Nucleus accumbens (tissue), 56 donors: ENCODE measurements at places on chromosomes 1 and 21.
A peak's percentile ranks its signal among the peaks of the same experiment; 100 is the strongest.

DNA sequence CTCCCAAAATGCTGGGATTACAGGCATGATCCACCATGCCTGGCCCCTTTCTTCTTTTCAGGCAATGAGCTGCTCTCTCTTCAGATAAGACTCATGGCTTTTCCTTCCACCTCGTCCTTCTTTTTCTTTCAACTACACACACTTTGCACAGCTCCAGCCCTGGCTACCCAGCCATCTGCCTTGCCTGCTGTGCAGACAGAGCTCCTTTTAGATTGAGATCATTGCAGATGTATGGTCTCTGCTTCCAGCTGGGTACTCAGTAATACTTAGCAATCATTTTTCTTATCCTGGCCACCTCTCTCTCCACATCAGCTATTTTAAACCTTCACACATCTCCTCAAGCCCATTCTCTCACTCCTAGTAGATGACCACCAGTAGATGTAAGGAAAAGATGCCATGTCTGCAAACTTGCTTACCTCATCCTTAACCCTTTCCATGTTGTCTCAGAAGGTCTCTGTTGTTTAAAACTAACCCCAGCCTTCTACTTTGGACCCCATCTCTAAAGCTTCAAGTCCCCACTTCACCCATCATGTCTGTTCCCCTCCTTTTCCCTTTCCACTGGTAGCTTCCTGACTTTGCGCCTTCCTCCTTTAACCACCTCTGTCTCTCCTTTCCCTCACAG lies 7.3 kb downstream of the RAB4A start:
- no peak for DNase-seq

GRCh38 chr1:186143481-186143880 lies 231.6 kb downstream of the TPR start:
- no peak for DNase-seq

DNA sequence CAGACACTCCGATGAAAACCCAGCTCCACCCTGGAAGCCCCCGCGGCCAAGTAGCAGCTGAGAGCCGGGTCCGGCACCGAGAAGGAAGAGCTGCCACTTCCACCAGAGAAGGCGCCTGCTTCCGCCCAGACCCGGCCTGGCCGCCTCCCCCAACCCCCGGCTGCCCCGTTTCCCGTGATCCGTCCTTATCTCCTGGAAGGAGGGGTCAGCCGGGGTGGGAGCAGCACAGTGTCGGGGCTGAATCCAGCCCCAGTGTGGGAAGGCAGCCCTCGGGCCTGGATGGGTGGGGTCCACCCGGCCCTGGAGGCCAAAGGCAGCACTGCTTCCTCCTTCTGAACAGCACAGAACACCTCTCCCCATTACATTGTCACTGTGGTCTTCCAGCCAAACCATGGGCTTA lies 69.4 kb downstream of the MEGF6 start:
- no peak for DNase-seq

DNA sequence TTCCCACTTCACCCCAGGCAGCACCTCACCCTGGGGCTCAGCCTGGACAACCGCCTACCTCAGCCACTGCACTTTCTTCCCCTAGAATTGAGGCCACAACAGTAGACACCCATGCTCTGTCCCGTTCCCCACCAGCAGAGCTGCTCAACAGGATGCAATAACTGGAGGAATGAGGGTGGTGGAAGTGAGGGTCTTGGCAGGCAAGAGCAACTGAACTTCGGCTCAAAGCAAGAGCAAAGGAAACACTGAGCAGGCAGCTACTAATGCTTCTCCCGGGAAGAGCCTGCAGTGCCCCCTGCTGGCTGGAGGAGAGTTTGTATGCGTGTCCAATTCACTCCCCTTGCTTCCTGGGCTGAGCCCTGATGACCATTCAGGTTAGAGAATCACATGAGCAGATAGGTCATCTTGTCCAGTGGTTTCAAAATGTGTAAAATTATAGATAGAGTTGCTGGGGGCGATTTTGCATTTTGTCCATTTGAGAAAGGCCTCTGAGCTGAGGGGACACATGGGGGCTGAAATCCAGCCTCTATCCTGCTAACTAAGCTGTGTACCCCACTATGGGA lies 13.9 kb downstream of the NT5C1A start:
- DNase-seq: peak; percentile 25

- no peak for DNase-seq
Measured at GRCh38 chr21:29078869-29079767, 5.7 kb upstream of the CCT8 start.

GRCh38 chr1:230401101-230401500 lies 25.0 kb downstream of the PGBD5 start:
- DNase-seq: no peak

- DNase-seq: no peak
Measured at GRCh38 chr1:70401974-70402373, 9.1 kb upstream of the CTH start.

DNA sequence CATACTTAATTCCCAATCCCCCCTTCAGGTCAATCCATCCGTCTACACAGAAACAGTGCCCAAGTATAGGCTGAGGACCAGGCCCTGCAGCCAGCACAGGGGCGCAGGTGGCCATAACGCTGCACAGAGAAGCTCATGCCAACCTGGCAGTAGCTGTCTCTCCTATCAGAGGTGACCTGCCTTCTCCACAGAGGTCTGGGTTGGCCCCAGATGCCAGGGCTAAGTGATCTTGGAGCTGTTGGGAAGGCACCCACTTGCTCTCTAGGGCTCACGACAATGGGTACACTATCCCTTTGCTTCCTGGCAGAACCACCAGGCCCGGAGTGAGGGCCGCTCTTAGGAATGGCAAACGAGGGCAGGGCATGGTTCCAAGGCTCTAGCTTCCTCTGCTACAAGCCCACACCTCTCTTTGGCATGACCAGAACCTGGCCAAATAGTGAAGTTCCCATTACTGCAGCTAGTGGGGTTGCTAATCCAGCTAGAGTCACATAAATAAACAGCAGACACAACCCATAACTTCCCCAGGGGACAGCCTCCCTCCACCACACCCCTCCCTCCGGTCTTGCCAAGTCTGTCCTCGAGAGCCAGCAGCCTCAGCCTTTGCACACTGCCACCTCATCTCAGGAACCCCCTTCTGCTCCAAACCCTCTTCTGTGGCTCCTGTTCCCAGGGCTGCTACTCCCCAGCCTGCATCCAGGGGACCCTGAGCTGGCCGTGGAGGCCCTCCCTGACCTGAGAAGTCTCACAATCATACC lies 113.0 kb downstream of the GLIS1 start:
- DNase-seq: no peak

DNA sequence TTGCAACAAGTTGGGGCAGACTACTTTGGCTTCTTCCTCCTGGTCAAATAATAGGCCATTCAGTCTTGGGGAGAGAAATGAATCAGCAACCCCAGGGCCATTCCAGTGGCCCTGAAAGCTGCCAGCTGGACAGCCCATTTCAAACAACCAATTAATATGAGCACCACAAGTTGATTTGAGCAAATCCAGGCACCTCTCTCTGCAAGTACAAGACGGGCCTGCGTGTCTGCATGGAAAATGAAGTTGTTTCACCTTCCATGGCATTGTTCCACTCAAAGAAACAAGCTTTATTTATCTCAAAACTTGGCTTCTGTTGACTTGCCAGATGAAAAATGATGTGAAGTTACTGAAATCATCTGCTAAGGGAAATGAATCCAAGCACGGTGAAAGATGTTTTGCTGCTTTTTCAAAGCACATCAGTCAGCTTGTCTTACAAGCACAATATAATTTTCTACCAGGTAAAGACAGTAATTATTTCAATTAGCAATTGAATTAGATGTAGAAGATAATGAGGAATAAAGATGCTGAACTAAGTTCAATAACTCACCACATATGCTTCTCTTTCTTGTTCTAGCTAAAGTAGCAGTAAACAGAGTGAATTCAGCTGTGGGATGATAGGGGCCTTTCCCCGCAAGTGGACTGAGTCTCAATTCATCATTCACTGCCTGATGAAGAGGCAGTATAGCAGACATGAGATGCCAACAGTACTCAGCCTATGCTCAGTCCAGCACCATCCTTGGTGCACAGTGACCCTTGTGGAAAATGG lies 95.2 kb upstream of the SSX2IP start:
- DNase-seq: no peak

GRCh38 chr1:235423214-235423652 lies 56.0 kb downstream of the TBCE start:
- DNase-seq: no peak

GRCh38 chr1:224087286-224087794 lies 26.6 kb upstream of the FBXO28 start:
- no peak for DNase-seq
